CD4-positive, alpha-beta T cell treated with Interleukin-21 for 1 hour (primary cell): ENCODE measurements at places on chromosomes 1 and 21.

DNA sequence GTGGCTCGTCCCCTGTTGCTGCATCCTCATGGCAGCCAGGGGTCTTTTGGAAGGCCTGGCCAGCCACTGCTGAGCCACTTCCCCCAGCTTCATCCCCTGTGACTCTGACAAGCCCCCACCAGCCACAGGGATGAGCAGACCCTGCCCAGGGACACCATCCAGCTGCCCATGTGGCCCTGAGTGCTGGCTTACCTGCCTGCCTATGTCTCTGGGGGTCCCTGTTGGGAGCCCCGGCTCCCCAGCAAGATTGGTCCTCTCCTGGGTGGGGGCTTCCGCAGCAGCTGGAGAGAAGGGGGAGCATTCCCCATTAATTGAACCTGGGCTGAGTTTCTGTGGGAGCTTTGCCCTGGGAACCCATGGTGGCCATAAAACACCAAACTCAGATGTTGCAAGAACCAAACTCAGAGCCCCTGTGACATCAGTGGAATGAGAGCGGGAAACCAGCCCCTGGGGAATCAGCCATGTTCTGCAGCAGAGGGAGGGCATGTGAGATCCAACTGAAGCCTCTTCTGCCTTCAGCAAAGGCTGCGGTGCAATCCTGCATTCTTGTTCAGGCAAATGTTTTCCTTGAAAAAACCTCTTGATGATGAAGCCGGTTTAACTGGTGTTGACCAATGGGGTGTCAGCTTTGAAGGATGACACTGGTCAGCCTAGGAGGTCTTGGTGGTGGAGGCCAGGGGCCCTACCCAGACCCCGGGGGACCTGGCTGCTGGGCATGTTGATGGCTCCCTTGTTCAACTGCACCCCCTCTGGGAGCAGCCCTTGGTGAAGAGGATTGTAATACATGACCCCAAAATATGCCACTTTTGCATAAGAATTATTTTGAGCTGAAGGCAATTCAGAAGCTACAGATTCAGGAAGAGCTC is 28.3 kb upstream of the COL18A1 start:
- DNase-seq: no peak

DNA sequence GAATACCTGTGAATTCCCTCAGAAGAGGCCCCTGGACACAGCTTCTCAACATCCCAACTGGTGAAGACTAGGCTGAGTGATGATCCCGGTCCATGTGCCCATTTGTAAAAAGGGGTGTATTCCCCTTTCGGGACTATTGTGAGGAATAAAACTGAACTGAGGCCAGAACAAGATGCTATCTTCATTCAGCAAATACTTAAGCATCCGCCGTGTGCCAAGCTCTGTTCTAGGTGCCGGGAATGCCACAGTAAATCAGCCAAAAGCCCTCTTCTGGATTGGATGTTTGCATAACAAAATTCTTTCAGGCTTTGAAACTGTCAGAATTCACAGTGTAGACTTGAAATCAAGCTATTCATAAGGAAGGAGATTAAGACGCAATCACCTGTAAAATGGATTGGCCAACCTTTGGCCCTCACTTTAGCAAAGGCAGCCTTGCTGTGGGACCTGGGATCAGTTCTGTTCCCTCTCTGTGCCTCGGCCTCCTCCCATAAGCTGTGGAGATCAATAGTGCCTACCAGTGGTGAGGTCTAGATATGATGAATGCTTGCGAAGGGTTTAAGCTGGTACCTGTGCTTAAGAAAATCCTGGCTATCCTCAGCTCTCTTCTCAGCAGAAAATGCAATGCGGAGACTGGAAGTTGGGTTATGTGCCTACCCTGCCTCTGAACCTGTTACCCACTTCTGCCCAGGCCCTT is 1.8 kb downstream of the ALPL start:
- DNase-seq: no peak

- DNase-seq: no peak
Measured at GRCh38 chr1:67726224-67726623, 41.2 kb downstream of the GADD45A start.

- peak; percentile 48 for DNase-seq
Measured at GRCh38 chr1:175338387-175339135, 146.0 kb upstream of the KIAA0040 start.

DNA sequence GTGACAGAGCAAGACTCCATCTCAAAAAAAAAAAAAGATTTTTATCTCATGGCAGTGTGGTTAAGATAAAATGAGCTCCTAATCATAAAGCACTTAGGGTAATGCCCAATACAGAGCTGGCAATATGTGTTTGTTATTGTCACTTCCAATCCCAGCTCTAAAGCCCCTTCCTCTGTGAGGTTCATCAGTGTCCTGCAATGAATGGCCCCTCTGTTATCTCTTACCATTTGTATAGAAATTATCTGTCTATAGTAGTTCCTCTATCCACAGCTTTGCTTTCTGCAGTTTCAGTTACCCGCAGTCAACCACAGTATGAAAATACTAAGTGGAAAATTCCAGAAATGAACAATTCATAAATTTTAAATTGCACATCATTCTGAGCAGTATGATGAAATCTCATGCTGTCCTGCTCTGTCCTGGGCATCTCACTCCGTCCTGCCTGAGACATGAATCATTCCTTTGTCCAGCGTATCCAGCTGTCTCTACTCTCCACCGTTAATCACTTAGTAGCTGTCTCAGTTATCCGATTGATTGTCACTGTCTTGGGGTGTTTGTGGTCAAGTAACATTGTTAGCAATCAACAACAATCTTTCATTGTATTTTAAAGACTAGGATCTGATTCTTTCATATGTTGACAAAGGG is 50.2 kb upstream of the DNAH14 start:
- DNase-seq: no peak

- DNase-seq: no peak
Measured at GRCh38 chr1:107122225-107122624, 18.6 kb upstream of the NTNG1 start.

DNA sequence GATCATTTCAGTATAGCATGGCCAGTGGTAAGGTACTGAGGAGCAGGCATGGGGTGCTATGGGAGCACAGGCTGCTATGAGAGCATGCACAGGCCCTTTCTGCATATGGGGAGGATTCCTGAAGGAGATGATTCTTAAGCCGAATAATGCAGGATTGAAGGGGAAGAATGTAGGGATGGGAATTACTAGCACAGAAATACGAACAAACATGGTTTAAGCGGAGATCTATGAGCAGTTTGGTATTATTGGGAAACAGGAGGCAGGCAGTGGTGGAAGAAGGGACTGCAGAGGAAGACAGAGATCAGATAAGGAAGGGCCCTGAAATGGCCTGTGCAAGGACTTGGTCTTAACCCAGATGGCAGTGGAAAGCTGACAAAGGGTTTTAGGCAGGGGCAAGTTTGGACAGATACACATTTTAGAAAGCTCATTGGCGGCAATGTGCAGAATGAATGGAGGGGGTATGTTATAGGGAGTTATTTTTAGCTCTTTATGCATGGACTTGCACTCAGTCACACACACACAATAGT is 1.7 kb downstream of the OSCP1 start:
- DNase-seq: no peak

DNA sequence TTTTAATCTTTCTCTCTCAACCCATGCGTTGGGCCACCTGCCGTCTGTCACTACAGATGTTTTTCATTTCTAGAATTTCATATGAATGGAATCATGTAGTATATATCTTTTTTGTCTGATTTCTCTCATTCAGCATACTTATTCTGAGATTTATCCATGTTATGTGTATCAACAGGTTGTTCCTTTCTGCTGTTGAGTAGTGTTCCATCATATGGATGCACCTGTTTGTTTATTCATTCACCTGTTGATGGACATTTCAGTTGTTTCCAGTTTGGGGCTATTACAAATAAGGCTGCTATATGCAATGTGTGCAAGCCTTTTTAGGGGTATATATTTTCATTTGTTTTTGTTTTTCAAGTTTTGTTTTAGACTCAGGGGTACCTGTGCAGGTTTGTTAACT is 9.4 kb upstream of the SLC41A1 start:
- no peak for DNase-seq

DNA sequence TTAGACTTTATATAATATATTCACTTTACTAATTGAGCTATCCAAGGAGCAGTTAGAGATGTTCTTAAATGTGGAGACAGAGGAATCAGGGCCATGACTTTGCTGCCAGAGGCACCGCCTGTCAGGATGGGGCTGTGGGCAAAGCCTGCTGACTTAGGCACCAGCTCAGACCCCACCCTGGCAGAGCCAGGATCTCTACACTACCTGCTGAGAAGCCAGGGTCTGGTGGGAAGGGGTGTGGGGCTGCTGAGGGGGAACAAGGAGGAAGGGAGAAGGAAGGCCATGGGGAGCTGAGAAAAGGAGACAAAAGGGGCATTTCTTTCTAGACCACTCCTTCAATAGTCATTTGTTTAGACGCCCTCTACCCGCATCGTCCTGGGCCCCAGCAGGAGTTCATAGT is 104.8 kb downstream of the TMEM53 start:
- no peak for DNase-seq

DNA sequence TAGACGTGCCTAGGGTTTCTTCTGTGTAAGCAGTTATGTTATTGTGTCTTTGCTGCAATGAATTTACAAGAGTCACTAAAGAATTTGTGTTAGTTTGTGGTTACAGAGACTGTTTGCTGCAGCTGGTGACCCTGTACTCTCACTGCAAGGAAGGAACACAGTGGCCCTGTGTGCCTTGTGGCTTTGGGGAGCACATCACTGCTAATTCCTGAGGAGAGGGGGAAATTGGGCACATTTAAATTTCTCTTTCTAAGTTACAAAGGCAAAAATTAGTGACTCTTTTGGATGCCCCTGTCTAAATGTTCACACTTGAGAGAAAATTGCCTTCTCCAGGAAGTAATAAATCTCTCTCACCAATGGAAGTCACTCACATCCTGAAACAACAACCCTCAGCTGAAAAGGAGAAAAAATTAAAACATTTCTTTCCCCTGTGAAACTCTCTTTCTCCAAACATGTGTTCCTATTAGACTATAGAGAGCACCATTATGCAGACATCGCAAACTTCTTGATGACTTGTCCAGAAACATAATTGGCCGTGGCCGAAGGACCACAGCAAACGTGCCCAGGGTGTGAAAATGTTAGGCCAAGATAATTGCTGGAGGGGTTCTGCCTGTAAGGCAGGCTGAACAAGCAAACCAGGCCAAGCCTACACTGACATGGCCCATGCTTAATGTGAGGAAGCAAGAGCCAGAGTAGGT is 32.3 kb upstream of the SPAG17 start:
- no peak for DNase-seq

DNA sequence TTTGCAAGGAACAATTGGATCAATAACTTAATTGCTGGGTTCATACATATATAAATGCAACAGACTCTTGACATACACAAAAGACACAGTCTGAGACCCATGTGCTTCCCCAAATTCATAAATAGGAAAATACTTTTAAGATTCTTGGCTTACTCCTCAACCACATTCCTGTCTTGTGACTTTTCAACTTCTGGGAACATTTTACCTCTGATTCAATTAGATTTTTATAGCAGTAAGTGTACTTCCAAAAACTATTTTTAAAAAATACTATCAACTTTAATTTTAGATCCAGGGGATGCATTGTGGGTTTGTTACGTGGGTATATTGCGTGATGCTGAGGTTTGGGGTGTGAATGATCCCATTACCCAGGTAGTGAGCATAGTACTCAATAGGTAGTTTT is 406.7 kb downstream of the RPS6KC1 start:
- DNase-seq: no peak

GRCh38 chr1:222634180-222635013 is 16.5 kb downstream of the MIA3 start:
- DNase-seq: peak; percentile 88

DNA sequence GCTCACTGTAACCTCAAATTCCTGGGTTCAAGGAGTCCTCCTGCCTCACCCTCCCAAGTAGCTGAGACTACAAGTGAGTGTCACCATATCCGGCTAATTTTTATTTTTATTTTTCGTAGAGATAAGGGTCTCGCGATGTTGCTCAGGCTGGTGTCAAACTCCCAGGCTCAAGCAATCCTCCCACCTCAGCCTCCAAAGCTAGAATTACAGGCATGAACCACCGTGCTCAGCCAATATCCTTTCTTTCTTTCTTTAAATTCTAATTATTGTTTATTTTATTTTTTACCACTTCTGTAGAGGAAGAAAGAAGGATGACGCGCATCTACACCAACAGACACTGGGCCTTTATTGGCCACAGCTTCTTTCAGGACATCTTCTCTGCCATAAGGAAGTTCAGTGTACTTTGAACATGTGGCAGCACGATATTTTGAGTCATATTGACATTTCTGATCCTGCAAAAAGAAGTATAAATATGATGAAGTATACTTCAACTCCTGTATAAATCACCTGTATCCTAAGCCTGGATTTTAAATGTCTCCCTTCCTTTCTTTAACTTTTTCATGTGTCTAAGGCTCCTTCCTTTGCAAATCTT is 15.8 kb downstream of the CTSS start:
- DNase-seq: no peak

DNA sequence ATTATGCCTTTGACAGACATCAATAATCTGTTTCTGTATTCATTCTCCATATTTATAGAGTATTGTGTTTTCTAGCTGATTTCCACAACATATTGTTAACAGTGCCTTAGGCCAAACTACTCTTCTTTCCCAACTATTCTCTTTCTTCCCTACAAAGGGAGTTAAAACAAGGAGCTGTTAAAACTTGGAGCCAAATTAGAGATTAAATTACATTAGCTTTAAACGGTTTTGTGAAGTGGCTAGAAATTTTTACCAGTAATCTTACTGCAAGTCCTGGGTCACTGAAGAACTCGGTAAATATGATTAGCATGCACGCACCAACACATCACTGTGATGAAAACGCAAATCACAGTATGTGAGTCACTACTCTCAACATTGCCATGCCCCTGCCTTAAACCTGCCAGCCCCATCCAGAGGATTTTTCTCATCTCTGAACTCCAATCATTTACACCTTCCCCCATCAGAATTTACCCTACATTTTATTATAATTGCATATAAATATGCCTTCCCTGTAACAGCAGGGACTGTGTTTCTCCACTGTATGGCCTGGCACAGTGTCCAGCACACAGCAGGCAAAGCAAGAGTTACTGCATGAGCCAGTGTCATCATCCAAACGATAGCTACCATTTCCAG is 1.5 kb upstream of the PRDX6 start:
- DNase-seq: no peak

DNA sequence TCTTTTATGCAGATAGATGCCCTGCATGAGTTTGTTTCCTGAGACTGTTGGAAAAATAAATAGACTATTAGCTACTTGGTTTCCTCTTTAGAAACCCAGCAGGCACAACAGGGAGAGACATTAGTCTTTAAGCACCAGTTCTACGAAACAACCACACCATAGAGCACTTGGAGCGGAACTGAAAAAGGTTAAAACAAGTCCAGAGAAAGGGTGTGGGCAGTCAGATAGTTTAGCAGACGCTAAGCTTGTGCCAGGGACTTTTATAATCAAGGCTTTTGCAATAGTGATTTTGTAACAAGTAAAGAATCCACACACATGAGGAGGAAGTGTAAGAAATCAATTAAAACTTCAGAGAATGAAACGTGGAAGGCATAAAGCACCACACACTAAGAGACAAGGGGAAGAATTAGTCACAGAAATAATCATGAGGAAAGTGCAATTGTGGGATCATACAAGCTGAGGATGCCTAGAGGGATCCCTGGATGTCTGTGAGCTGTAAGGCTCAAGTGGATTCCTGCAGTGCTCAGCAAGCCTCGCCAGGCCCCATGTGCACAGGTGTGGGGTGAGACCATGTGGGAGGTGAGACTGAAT is 37.8 kb upstream of the TLR5 start:
- peak; percentile 12 for DNase-seq
